ENCODE measurements at places on chromosomes 16 and 17. TPM values are rescaled to one million over a fixed set of nuclear protein-coding genes. Genes with fewer than 3 reads are reported as not detected.

BAIAP3 gene
- 0.24 TPM for total RNA-seq

TMEM88 gene
- 0.96 TPM for total RNA-seq

MT3 gene
- total RNA-seq, result not detected

CDR2L gene
- total RNA-seq, result 23.4 TPM

SKAP1 gene
- not detected for total RNA-seq

TNFRSF13B gene
- 0.24 TPM for total RNA-seq

AMFR gene
- total RNA-seq, result 298 TPM

MFSD6L gene
- total RNA-seq, result not detected

C17orf67 gene
- total RNA-seq, result 0.64 TPM

GNAO1 gene
- 0.24 TPM for total RNA-seq

IFI35 gene
- total RNA-seq, result 10.4 TPM

IRX5 gene
- total RNA-seq, result 2.7 TPM

HIGD1B gene
- total RNA-seq, result not detected

CORO1A gene
- 1.3 TPM for total RNA-seq

KRT9 gene
- total RNA-seq, result not detected

CTF1 gene
- 0.64 TPM for total RNA-seq

CA4 gene
- total RNA-seq, result not detected

CCDC40 gene
- 0.43 TPM for total RNA-seq

PYY gene
- total RNA-seq, result 2.1 TPM

SMIM36 gene
- total RNA-seq, result under 0.01 TPM

HS3ST2 gene
- 0.64 TPM for total RNA-seq

SPATA22 gene
- total RNA-seq, result not detected

CCDC200 gene
- total RNA-seq, result not detected

GSG1L gene
- not detected for total RNA-seq

GIT1 gene
- 23.9 TPM for total RNA-seq

TMEM235 gene
- not detected for total RNA-seq

RHBDL1 gene
- 19.2 TPM for total RNA-seq

WSCD1 gene
- 3.9 TPM for total RNA-seq

PLXDC1 gene
- total RNA-seq, result not detected

Data from tracheal epithelial cell (primary cell).